ENCODE measurements at places on chromosomes 16 and 17. TPM values are rescaled to one million over a fixed set of nuclear protein-coding genes. Genes with fewer than 3 reads are reported as not detected.

EFCAB5 gene
- total RNA-seq: 0.53 TPM

- DNase-seq: no peak
These were observed 24.6 kb downstream of the VAT1L start for GRCh38 chr16:77812856-77813500.

CYB5D1 gene
- 5.8 TPM for total RNA-seq

ZNF768 gene
- total RNA-seq: 36.2 TPM

OR2C1 gene
- total RNA-seq: not detected

TAF15 gene
- total RNA-seq: 52.4 TPM

Data from glomerular endothelial cell (primary cell).